ENCODE measurements at places on chromosomes 1 and 21.

DNA sequence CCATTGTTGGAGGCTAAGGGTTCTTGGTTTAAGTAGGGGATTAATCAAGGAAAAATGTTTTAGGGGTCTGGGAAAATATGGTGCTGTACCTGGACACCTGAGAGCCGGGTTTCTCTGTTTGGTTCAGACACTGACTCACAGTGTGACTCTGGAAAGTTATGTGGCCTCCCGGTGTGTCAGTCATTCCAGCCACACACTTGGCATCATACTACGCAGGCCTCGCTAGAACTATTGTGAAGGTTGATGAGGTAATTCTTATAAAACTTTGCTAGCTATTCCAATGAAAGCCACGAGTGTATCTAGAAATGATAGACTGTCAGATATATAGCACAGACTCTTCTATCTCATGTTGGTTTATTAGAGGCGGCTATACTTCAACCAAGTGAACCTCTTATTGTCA, 4.8 kb upstream of the CAMSAP2 start:
- no peak for DNase-seq

GRCh38 chr21:27622631-27623030, 655.7 kb upstream of the ADAMTS5 start:
- DNase-seq = no peak

- DNase-seq = no peak
Observed at GRCh38 chr1:235098991-235099390, 29.6 kb downstream of the TOMM20 start.

GRCh38 chr1:5389101-5389885, 602.9 kb downstream of the NPHP4 start:
- no peak for DNase-seq

DNA sequence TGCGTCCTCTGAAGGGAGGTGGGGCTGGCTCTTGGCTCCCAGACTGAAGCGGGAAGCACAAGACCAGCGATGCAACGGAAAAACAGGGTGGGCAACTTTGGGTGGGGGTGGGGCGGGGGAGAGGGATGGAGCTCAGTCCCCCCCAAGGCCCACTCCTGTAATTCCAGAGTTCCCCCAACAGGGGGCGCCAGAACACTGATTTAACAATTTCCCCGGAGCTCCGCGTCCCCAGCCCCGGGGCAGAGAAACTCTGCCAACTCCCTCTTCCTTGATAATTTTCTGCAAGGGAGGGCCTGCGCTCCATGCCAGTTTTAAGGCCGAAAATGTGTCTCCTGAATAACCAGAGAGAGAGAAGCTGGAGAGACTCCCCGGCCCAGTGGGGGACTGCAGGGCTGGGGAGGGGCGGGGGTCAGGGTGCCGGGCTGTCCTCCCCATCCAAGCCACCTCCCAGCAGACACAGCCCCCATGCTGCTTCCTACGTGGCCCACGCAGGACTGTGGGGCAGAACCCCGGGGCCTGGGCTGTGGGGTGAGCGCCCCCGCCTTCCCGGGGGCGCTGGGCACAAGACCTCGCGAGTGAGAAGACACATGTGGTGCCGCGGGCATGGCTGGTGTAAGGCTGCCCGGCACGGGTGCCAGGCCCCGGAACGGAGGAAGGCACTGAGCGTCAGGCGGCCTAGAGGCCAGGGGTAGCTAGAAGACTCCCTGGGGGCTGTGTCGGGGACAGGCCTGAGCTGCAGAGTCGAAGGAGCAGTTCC, 51.4 kb downstream of the KIF21B start:
- peak; percentile 23 for DNase-seq

GRCh38 chr21:9837946-9838737, 683.2 kb upstream of the TPTE start:
- no peak for DNase-seq

GRCh38 chr1:187987236-187987776, 1158.6 kb downstream of the PLA2G4A start:
- no peak for DNase-seq

DNA sequence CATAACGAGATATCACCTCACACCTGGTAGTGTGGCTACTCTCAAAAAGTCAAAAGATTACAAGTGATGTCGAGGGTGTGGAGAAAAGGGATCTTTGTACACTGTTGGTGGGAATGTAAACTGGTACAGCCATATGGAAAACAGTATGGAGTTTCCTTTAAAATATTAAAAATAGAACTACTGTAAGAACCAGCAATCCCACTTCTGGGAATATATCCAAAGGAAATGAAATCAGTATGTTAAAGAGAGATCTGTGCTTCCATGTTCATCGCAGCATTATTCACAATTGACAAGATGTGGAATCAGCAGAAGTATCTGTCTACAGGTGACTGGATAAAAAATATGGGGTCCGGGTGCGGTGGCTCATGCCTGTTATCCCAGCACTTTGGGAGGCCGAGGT, 7.6 kb upstream of the PIK3C2B start:
- DNase-seq = no peak

DNA sequence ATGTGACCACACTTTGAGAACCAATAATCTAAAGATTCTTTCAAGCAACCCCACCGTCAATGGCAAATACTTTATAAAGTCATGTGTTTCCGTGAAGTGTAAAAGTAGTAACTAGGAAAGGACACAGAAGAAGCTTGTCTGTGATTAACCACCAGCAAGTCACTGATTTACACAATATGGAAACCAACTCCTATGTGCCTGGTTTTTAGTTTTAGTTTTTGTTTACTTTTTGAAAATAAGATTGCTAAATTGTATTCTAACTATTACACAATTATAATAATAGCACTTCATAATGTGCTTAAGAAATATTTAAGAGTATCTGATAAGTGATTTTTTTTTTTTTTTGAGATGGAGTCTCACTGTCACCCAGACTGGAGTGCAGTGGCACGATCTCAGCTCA, 13.0 kb downstream of the FMO2 start:
- no peak for DNase-seq

DNA sequence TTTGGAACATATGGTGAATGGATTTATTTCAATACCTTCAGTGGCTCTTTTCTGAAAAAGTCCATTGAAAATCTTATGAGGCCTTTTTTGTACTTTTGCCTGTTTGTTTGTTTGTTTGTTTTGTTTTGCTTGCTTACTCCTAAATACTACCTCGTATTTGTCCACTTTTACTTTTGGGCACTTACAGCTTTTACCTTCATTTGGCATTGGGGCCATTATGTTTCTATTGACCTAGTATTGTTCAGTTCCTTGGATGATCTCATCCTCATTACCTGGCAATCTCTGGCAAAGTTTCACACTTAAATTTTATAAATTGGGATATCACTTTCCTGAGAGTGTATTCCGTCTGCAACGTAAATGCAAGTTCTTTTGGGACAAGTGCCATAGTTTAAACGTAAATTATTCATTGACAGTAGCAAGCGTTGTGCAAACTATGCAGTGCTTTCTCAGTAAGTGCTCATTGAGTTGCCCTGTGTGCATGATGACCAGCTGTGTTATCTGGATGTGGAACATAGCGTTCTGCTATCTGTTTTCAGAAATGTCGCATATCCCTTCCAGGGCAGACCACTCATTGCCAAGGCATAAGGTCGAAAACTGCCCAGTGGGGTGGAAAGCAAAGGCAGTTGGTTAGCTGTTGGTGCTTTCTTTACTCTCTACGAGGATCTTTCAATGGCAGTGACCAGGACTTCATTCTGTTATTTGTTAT, 51.1 kb downstream of the LRRC8D start:
- DNase-seq = no peak

DNA sequence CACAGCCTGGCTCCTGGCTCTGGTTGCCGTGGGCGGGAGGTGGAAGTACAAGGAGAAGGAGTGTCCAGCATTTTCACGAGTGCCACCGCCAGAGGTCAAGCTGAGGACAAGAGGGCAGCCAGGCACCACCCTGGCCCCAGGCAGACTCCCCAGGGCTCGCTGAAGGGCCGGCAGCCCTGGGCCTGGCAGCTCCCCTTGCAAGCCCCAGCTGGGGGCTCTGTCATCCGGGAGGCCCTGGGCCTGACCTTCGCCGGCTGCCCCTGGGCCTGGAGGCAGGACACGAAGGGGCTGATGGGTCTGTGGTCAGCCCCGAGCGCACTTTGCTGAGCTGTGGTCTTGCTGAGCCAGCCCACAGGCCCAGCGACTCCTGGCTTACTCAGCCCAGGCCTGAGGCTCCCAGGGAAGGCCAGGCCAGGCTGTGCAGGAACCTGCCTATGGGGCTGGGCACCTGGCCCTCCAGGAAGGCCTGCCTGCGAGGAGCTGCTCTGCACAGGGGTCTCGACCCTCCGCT, 74.8 kb downstream of the MORN1 start:
- DNase-seq = no peak

DNA sequence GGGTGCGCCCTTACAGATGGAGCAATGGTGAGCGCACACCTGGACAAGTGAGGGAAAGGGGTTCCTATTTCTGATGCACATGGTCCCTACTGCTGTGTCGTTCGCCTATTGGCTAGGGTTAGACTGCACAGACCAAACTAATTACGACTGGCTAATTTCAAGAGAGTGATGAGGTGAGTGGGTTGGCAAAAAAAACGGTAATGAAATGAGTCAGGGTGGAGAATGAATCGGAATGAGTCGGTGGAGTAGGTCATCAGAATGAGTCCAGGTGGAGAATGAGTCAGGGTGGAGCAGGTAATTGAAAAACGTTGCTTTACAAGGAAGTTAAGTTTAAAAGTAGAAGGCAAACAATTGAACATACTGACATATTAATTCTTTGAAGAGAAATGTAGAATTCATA, 79.8 kb downstream of the WDR4 start:
- no peak for DNase-seq

- no peak for DNase-seq
Observed at GRCh38 chr1:205315008-205315618, 6.4 kb downstream of the NUAK2 start.

DNA sequence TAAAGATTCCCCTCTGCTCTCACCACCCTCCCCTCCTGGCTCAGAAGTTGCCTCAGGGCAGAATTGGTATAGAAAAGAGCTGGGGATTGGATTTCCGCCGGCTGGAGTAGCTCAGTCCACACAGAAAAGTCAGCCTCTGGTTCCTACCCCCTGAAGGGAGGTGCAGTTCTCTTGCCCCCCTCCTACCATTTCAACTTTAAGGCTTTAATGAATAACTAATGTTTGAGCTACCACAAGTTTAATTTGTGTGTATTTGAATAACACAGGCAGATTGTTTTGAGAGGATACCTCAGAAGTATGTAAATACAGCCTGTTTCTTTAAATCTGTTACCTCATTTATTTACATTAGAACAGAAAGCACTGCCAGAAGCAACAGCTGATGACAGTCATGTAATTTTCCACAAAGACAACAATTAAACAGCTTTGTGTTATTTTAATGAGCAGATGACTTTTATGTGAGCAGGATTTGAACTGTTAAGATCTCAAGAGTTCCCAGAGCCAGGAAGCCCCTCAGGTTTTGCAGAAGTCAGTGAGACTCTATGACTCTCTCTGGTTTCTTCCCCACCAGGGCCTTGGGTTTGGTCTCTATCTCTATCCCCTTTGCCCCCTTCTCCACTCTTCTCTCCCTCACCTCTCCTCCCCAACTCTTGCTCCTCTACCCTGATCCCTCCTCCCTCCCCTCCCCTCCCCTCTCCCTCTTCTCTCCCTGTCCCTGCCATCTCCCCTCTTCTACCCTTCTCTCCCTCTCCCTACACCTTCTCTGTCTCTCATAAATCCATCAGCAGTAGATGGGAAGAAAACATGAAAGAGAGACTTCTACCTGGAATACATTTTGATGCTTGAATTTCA, 26.3 kb downstream of the DUSP10 start:
- peak; percentile 46 for DNase-seq

DNA sequence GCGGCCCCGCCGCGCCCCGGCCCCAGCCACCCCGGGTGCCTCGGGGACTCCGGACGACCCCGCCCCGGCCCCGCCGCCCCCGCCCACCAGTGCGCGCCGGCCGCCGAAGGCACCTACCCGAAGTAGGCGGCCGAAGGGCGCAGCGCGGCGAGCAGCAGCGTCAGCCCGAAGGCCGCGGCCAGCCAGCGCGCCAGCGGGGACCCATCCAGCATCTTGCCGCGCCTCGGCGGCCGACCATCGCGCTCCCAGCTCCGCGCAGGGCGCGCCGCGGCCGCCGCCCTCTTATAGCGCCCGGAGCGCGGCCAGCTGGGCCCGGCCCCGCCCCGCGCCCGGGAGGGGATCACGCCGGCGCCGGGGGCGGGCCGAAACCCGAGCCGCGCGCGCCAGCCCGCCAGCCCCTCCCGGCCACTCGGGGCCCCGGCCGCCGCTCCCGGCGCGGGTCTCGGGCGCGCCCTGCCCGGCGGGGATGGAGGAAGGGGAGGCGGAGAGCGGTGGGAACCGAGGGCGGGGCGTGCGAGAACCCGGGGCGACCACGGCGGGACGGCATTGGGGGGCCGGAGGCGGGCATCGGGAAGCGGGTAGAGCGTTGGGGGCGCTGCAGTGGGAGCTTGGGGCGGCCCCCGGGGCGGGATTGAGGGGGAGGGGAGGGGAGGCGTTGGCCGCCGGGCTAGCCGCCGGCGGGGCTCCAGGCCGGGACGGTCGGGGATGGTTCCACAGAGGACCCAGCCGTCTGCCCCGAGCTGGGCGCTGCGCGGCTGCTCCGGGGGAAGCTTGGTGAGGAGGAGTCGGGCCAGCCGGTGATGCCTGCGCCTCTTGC, at the start of gene WNT9A:
Gene WNT9A (minus strand): TSS at position 257 of the 817 bp plus-strand sequence. CDS start 45 bp downstream, at position 212.
- peak; percentile 47 for DNase-seq

DNA sequence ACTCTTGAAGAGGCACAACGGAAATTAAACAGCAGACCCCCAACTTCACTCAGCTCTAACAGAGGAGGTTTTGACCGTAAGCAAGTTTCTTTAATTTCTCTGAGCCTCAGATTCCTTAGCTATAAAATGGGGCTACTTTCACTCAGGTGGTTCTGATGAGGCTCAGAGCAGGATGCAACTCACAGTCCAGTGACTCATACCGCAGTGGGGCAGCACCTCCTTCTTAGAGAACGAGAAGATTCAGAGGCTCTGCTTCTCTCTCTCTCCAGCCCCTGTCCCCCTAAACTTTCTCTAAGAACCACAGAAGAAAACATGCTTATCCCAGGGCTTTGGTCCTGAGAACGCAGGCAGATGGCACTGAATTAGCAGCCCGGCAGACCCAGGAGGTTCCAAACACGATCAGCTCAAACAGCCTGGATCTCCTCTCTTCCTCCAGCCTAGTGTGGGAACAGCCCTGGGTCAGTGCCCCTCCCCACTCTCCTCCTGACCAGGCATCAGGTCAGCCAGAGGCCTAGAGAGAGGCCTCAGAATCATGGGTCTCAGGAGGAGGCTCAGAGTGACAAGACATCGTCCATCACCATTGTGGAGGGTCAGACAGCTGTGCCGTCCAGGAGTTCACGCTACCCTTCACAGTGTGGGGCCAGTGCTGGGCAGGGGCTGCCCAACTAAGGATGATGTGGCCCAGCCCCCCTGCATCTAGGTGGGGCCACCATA, 433.0 kb downstream of the PTPRU start:
- DNase-seq = no peak

- DNase-seq = no peak
Observed at GRCh38 chr1:23168079-23168444, 594 bp downstream of the LUZP1 start.

- peak; percentile 60 for DNase-seq
Observed at GRCh38 chr1:117753652-117754051, 147.8 kb downstream of the TENT5C start.

DNA sequence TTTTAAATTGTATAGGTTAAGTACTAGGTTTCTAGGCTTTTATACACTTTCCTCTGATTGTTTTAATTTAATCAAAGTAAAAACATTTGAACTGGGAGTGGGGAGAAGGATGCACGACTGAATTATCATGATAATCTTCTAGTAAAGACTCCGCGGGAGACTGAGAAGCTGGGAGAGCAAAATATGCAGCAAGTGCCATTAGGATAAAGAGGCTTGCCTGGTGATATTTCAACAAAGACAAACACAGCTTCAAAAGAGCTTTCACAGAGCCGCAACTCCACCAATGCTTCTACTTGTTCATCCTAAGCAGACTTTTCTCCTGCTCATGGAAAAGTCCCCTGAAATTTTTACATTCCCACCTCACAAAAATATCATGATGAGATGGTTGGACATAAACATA, 239.0 kb upstream of the PTBP2 start:
- DNase-seq = no peak

- DNase-seq = no peak
Observed at GRCh38 chr1:48043622-48044021, 46.4 kb upstream of the TRABD2B start.
